ENCODE measurements at places on chromosomes 7 and 10.
A peak's percentile ranks its signal among the peaks of the same experiment; 100 is the strongest.

GRCh38 chr7:109582211-109582610, 1012.5 kb downstream of the DNAJB9 start:
- no peak for DNase-seq

DNA sequence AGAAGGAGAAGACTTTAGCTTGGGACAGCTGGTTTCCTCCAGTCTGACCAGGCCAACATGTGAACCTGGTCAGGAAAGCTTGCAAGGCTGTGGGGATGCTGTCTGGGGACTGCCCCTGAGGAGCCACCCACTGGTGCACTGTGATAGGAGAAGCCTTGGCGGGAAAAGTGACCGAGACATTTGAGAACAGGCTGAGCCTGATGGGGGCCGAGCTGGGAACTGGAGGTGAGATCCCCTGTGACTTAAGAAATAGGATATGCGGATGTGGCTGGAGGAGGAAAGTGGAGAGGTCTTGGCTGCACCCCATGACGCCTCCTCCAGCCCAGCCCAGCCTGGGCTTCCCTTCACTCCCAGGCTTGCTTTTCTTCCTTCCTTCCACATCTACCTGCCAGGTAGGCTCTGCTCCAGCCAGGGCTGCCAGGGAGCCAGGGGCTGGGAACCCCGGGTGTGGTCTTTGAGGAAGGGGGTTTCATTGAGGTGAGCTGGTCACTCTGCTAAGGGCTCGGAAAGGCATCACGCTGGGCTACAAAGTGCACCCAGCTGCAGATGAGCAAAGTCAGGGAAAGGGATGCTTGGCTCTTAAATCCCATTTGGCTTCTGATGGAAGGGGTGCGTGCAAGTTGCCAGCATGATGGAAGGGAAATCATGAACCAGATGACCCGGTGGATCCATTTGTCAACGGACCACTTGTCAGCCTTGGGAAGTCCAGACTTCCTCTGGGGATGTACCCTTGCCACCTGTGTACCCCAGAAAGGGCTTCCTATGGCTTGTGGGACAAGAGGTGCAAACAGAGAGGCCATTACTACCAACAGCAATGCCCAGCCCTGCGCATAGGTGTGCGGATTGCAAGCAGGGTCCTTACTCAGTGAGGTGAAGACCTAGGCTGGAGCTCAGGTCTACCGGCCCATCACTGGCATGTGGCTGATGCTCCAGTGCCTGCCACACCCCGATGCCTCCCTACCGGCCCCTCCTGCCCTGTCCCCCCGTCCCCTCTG, 66.3 kb downstream of the C10orf143 start:
- DNase-seq, result no peak

GRCh38 chr7:1238450-1238882, 5.8 kb downstream of the UNCX start:
- DNase-seq, result peak; percentile 79

DNA sequence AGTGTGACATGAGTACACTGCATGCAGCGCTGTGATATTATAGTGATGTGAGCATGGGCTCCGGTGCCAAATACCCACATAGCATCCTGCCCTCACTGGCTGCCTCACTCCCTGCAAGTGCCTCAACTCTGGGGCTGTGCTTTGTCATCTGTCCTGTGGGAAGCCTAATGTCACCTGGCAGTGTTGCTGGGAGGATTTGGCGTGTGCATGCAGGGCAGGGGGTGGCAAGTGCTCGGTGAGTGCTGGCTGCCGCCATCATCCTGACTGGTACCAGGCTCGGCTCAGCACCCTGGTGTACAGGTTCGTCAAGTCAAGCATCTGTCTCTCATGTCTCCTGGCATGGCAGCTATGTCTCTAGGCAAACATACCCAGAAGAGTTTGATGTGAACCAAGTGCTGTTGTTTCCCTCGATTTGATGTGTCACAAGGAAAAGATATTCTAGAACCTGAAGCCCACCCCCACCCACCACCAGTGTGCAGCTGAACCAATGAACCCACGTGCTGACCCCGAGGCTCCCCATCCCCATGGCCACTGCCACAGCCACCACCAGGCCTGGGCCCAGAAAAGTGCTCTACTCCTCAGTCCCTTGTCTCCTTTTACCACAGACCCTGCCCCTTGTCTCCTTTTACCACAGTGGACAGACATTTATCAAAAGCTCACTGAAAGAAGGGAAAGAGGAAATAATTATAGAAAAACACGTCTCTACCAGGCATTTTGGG, 135.8 kb downstream of the MAPK8 start:
- no peak for DNase-seq

DNA sequence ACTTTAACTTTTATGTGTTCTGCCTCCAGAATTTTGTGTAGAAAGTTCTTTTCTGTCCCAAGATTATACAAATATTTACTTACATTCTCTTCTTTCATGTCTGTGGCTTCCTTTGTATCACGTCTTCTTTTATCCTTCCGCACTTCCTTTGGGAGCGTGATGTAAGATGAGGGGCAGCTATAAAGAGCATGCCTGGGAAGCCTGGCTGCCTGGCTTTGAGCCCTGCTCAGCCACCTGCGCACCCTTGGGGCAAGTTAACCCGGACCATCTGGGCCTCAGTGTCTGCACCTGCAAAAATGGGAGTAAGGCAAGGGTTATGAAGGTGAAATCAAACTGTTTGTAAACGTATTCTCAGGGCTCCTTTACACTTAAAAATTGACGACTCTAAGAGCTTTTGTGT, 25.2 kb downstream of the PALD1 start:
- no peak for DNase-seq

DNA sequence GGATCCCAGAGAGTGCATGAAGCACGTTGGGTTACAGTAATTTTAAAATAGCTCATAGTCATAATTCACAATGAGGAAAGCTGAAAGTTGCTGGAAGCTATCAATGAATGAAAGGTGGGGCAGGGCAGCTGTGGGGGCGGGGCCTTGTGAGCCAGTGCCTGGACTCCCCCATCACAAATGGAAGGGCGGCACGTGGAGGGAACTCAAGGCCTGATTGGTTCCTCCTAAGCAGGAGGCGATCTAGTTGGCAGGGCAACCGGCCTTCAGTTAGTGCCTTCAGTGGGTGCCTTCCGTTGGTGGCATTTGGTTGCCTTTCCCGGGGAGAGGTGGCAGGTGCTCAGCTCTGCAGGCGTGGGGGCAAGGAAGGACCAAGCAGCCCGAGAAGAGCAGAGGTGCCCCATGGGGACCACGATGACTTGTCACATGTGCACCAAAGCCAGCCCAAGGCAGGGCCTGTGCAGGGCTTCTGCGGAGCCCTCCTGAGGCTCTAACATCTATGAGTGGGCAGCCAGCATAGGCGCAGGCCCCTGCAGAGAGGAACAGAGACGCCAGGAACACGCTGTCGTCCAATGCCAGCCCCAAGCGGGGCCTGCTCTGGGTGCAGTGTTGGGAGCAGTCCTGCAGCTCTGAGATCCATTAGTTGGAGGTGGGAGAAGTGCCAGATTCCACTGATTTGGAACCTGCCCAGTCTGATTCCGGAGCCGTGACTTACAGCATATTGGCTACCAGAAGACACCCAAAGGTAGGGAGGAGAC, 59.8 kb upstream of the PDSS1 start:
- no peak for DNase-seq

DNA sequence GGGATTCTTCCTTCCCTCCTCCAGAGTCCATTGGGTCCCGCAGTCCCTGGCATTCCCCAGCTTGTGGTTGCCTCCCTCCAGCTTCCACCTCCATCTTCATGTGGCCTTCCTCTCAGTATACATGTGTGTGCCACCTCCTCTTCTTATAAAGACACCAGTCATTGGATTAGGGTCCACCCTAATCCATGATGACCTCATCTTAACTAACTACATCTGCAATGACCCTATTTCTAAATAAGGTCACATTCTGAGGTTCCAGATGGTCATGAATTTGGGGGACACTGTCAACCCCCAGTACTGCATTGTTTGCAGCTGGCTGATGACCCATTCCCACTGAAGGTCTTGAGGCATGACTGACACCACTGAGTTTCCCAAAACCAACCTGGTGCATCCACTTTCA, 99.0 kb downstream of the PTPRE start:
- no peak for DNase-seq

DNA sequence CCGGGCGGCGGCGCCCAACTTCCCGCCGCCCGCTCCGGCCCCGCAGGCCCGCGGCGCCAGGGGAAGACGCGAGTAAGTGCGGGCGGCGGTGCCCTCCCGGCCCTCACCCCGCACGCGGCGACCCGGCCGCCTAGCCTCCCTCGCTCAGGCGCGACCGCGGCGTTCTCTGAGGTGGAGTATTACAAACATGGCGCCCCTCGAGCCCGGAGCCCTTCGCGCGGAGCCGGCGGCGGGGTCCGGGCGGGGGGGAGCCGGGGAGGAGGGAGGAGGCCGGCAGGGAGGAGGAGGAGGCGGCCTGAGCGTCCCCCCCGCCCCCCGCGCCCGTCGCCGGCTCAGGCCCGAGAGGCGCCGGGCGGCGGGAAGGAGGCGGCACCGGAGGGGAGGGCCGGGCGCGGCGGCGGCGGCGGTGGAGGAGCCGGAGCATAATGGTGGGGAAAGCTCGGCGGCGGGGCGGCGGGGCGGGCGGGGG, at the start of gene ZMYND11:
TSS of gene ZMYND11 (plus strand) at position 324 of the 469 bp plus-strand sequence. CDS start 44,558 bp downstream, outside the sequence.
- DNase-seq, result peak; percentile 76

DNA sequence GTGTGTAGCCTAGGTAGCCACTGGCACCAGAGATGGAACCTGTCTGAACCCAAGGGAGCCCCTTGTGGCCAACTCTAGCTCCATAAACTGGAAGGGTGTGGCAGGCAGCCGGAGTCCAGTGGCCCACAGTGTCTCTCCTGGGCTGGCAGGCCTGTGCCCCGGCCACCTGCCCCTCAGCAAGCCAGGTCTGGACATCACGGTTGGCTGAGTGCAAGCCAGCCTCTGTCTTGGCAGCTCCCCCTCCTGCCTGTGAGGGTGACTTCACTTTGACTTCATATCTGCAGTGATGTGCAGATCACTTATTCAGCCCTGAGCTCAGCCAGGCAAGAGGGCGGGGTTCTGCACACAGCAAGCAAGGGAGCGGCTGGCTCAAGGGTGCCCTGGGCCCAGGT, 1.3 kb upstream of the RET start:
- no peak for DNase-seq

DNA sequence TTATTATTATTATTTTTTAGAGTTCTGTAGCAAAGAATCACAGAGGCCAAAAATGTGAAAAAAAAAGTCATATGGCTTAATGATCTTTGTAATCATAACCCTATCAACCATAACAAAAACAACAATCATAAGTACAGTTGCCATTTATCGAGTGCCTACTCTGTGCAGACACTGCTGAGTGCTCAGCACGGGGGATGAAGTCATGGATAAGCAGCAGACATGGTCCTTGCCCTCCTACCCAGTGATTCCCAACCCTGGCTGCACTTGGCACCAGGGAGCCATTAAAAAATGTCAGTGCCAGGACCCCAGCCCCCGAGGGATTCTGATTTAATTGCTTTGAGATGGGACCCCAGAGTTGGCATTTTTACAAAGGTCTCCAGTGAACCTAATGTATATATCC, 38.2 kb downstream of the ENTPD1 start:
- DNase-seq, result no peak

DNA sequence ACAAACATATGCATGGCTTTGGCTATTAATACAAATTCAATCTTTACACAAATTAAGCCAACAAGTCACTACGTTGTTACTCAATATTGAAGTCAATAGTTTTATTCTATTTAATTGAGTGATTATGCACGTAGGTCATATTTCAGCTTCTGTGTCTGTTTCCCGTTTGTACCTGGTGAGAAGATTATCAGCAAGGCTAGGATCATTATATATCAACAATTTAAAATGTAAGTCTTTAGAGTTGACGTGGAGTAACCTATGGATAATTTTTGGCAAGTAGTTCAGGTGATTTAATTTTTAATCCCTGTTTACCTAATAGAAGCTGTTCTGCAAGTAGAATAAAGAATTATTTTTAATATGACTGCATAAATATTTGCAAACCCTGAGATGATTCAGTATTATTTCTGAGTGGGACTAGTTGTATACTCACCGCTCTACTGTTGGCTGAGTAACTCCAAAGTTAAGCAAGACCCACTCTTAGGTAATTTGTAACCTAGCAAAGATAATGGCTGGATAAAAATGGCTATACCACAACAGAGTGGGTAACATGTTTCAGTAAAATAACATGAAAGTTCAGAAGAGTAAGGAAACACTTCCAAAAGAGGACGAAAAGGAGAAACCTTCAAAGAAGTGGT, 161.0 kb downstream of the HGF start:
- no peak for DNase-seq

GRCh38 chr10:84820120-84820519, 491.7 kb downstream of the CCSER2 start:
- no peak for DNase-seq

GRCh38 chr10:12400266-12400931, 51.1 kb downstream of the CAMK1D start:
- no peak for DNase-seq

- DNase-seq, result no peak
Measured at GRCh38 chr10:118672766-118673715, 77.6 kb upstream of the PRLHR start.

DNA sequence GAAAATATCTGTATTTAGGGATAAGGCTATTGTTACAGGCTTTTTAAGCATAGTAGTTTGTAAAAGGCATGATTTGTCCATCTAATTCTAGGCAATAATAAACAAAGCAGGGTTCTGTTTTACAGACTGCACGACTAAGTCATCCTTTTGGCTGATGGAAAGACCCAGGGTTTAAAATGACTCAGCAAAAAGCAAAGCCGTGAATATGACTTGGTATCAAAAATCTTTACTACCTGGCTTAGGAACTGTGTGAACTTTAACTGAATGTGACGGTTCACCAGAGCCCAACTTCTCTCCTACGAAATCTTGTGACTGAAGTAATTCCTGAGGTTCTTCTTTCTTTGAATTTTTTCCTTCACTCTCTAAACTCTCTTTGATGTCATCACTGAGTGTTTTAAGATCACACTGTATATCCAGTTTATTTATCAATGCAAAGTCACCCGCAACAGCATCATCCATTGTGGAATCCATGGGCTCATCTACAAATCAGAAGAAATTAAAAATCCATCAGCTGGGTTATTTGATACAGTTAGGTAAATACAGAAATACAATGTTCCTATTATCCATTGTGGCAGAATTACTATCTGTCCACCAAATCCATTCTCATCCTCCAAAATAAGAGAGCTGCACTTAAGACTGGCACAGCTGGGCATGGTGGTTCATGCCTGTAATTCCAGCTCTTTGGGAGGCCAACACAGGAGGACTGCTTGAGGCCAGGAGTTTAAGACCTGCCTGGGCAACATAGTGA, 17.0 kb downstream of the ATE1 start:
- no peak for DNase-seq

- no peak for DNase-seq
Measured at GRCh38 chr10:12191715-12192114, 4.0 kb downstream of the NUDT5 start.

GRCh38 chr7:27064661-27065060, 31.1 kb downstream of the HOXA1 start:
- DNase-seq, result no peak

GRCh38 chr7:117010375-117011133, 57.3 kb downstream of the ST7 start:
- DNase-seq, result no peak

DNA sequence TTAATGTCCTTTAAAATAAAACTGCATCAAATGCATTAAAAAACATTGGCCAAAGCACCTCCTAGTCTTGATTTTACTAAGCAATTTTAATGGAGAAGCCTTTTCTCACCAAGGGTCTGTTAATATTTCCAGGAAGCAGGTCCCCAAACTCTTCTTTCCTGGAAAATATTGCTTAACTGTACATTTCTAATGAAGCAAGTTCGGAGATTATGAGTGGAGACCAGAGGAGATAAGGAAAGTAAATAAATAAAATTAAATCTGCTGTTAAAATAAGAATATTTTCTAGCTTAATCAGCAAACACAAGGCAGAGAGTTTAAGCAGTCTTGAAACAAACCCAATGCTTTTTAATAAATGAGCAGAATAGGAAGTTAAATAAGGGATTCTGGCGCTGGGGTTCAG, 322.4 kb downstream of the PTEN start:
- no peak for DNase-seq

Measured in right kidney (tissue), 9 donors.